ENCODE measurements at places on chromosomes 2 and 18.

DNA sequence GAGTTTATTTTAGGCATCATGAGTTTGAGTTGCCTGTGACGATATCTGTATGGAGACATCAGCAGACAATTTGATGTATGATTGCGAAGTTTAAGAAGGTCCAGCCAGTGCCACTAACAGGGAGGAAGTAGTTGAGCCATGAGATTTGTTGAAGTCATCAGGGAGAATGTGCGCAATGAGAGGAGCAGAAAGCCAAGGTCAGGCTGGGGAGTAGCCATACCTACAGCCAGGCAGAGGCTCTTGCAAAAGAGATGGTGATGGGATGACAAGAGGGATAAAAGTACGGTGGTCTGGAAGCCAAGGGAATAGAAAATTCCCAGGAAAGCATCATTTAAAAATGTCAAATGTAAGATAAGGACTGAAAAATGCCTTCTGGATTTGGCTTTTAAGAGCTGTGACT, 51.2 kb downstream of the LIMS1 start:
- no peaks in the 10 kb centered on the region for H3K27me3 ChIP-seq
- DNase-seq: no peak

DNA sequence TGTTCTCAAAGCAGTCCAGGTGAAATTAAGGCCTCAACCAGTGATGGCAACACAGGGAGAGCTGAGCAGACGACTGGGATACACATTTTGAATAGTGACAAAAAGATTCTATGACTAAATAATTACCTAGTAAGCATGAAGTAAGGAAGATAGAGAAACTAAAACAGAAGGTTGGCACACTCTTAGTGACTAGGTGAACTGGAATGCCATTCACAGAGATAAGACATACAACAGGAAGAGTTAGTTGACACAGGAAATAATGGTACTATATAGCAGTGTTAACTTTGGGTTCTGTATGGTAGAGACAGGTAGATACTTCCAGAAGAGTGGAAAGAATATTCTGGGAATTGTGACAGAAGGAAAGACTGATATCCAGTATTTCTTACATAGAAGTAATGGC, 181.8 kb upstream of the NT5C1B start:
- no peaks in the 10 kb centered on the region for H3K4me1 ChIP-seq
- no peaks in the 10 kb centered on the region for H3K36me3 ChIP-seq
- no peak overlapping the region for H3K27ac ChIP-seq
- no peaks in the 10 kb centered on the region for H3K27me3 ChIP-seq

- H3K4me1 ChIP-seq: no peaks in the 10 kb centered on the region
- no peak overlapping the region for H3K4me3 ChIP-seq
- no peaks in the 10 kb centered on the region for H3K27me3 ChIP-seq
- no peak for DNase-seq
- H3K36me3 ChIP-seq: no peaks in the 10 kb centered on the region
Observed at GRCh38 chr2:121902171-121902591, 146.7 kb downstream of the TSN start.

DNA sequence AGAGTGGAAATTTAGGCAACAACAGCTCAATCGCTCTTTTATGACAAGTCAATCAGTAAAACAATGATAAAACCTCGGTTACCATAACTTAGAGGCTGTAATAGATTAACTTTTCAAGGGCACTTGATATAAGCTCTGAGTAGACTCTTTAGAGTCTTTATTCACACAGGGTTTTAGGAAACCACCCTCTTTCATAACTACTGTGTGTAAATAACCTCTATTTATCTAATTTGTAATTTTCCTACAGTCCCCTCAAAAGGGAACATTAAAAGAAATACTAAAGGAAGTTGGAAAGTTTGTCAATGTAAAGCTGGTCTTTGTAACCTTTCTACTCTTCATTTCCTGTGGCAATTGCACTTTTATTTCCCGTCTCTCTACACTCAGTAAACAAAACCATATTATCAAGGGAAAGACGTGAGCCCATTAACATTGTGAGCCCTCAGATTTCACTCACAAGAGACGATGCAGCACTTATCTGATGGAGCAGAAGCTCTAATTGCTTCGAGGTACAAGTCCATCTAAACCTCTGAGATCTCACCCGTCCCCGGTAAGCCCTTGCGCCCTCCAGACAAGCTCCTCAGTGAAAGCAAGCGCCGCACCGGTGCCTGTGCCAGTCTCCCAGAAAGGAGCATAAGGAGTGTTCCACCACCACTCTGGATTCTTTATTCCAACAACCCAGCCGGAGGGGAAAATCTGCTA, 1.1 kb upstream of the HOXD1 start:
- H3K4me3 ChIP-seq: peak overlapping the region; percentile 79
- peaks cover 3% of the 10 kb centered on the region for H3K4me1 ChIP-seq
- peaks cover 6% of the 10 kb centered on the region for H3K27me3 ChIP-seq
- no peak overlapping the region for H3K27ac ChIP-seq
- no peaks in the 10 kb centered on the region for H3K36me3 ChIP-seq

DNA sequence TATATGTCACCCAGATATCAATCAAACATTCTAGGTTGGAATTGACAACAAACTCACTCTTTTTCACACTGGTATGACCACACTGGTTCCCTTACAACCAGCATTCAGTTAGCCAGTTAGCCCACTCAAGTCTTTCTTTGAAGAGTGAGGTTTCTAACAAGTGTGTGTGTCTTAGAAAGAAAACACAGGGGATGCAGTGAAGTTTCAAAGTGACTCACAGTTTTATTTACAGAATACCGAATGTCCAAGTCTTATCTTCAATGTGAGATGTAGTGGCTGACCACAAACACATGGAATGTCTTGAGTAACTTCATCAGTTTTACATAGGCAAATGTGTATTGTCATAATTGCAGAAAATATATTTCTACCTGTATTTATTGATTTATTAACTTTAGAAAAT, 274.7 kb upstream of the HNMT start:
- H3K36me3 ChIP-seq: no peaks in the 10 kb centered on the region
- no peak overlapping the region for H3K27ac ChIP-seq
- DNase-seq: no peak
- H3K27me3 ChIP-seq: no peaks in the 10 kb centered on the region
- no peaks in the 10 kb centered on the region for H3K4me1 ChIP-seq

Measured in ascending aorta (tissue), 2 donors.